Activated CD4-positive, alpha-beta T cell treated with anti-CD3 and anti-CD28 coated beads, Interleukin-2, amount 50 U/mL, for 1 hour (primary cell): ENCODE measurements at places on chromosomes 13 and 19.

GRCh38 chr13:108985166-108985565 is 355.8 kb downstream of the MYO16 start:
- DNase-seq, result no peak

GRCh38 chr19:6535558-6536137 is 4.8 kb downstream of the TNFSF9 start:
- DNase-seq, result no peak

DNA sequence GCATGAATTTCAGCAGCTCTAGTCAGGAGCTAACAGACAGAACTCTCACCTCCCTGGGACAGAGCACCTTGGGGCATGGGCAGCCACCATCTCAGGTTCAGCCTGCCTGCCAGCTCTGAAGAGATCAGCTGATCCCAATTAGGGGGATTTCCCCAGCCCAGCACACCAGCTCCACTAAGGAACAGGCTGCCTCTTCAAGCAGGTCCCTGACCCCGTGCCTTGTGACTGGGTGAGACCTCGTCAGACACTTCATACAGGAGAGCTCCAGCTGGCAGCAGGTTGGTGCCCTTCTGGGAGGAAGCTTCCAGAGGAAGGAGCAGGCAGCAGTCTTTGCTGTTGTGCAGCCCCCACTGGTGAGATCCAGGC is 84.5 kb upstream of the UFM1 start:
- DNase-seq, result no peak

GRCh38 chr19:31674503-31675192 is 325.4 kb upstream of the TSHZ3 start:
- no peak for DNase-seq

GRCh38 chr19:51392701-51393100 is 2.3 kb upstream of the C19orf84 start:
- no peak for DNase-seq

DNA sequence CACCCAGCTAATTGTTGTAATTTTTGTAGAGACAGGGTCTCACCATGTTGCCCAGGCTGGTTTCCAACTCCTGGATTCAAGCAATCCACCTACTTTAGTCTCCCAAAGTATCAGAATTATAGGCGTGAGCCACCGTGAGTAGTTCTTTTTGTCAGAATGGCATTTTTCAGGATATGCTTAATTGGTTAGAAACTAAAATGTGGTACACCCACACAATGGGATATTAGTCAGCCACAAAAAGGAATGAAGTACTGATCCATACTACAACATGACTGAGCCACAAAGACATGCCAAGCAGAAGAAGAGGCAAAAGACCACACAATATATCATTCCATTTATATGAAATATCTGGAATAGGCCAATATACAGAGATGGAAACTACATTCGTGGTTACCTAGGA is 41.7 kb upstream of the MAP3K10 start:
- DNase-seq, result no peak

DNA sequence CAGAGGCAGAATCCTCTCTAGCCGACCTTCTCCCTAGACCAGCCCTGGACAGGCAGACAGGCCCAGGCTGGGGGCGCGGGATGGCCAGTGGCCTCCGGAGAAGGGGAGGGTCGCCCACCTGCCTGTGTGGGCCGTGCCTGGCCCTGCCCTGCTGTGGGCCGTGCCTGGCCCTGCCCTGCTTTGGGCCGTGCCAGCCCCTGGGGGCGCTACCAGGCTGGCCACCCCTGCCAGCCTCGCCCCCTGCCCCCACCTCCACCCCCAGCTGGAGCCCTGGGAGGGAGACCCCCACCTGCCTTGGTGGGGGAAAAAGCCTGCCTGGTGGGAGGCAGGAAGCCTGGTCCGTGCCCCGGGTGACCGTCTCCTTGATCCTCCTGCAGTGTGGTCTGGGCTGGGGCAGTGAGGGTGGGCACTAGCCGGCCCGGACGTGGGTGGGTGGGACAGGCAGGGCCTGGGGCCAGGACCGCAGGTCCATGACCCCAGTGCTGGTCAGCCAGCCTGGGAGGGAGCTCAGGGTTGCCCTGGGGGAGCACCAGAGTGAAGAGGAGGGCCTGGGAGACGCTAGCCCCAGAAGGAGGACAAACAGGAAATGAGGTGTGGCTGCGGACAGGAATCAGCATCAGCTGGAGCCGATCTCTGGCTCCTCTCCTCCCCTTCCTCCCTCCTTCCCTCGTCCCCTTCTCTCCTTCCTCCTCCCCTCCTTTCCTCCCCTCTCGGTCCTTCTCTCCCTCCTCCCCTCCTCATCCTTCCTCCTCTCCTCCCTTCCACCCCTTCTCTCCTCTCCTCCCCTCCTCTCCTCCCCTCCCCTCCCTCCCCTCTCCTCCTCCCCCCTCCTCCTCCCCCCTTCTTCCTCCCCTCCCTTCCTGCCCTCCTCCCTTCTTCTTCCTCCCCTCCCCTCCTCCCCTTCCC is 5.1 kb upstream of the MKNK2 start:
- DNase-seq, result no peak

DNA sequence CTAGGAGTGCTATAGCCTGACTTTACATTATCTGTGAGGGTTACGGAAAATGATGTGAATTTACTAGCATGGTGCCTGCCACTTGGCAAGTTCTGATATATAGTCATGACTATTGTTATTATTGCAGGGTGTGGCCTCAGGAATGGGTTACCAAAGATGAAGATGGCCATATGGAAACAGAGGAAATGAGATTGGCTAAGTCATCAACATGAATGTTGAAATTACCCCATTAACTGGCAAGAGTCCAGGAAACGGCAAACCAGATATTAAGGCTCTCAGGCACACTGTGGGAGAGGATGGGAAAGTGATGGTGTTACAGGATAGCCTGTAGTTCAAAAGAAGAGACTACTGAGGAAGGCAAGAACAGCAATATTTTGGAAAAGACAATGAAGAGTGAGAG is 183.3 kb downstream of the KCNRG start:
- no peak for DNase-seq

- DNase-seq, result no peak
Observed at GRCh38 chr19:31436121-31436776, 87.0 kb upstream of the TSHZ3 start.

DNA sequence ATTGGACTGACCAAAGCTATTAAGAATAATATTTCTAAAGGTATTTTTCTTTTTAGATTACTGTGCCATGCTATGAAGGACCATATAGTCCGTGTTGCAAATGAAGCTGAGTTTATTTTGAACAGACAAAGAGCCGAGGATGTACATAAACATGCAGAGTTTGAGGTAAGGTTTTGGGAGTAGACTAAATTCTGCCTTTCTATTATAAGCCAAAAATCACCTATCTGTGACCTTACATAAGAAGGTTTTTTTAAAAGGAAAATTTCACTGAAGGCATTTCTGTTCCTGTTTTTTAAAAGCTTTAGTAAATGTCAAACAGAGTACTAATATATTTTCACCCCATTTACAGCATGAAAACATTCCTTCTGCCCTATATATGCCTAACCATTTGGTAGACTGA is 127.4 kb downstream of the MAB21L1 start:
- DNase-seq, result no peak

GRCh38 chr13:46392967-46393366 is 5.9 kb upstream of the RUBCNL start:
- DNase-seq, result no peak

- DNase-seq, result no peak
Observed at GRCh38 chr19:34503531-34504272, 22.1 kb downstream of the WTIP start.

GRCh38 chr19:43704002-43704705 is 11.7 kb upstream of the IRGC start:
- DNase-seq, result no peak

- DNase-seq, result no peak
Observed at GRCh38 chr19:19109601-19110000, 28.7 kb downstream of the TMEM161A start.

DNA sequence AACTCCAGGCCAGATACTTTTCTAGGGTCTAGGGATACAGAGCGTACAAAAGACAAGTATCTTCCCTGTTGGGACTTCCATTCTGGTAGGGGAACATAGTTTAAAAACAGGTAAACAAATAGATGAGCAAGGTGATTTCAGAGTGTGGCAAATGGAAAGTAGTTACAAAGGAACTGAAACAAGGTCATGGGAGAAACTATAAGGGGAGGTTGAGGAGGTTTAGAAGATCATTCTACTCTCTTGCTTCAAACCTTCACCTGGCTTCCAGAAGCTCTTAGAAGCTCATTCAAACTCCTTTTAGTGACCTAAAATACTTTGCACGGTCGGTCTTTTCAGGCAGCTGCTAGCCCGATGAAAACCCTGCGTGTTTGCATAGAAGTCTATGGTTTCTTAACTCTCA is 9.1 kb downstream of the FFAR2 start:
- no peak for DNase-seq

DNA sequence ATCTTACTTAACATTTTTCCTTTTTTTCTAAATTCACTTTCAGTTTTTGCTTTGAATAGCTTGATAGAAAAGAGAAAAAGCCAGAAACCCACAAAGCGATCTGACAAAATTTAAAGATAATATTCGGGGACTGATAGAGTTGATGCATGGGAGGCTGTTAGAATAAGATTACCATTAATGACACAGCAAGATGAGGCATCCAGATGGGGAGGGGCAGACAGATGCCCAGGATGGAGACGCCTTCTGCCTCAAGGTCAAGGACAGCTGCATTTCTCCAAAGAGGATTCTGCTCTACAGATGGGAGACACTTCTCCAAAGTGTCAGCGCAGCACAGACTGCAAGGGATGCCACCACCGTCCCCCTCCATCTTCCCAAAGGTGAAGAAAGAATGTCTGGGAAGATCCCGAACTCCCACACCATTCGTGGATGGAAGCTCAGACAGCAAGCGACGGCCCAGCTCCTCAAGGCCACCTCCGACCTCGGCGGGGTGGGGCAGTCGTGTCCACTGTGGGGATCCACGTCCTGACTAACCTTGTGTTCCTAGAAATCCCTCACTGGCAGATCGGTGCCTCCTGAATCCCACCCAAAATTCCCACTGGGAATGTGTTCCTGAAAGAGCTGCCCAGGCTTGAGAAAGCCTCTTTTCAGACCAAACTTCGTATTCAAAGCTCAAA is 32.9 kb downstream of the NAXD start:
- DNase-seq, result no peak

GRCh38 chr13:62434081-62434480 is 1018.4 kb upstream of the PCDH20 start:
- DNase-seq, result no peak

- DNase-seq, result no peak
Observed at GRCh38 chr19:40990972-40991381, at the start of gene CYP2B6. CYP2B6 (plus strand) TSS chr19:40991282; CDS start chr19:40991306, 24 bp downstream.
